Upper lobe of right lung (tissue), 1 donor: ENCODE measurements at places on chromosomes 3 and 15. TPM values are rescaled to one million over a fixed set of nuclear protein-coding genes. Genes with fewer than 3 reads are reported as not detected.

- H3K27me3 ChIP-seq, result no peaks in the 10 kb centered on the region
- no peaks in the 10 kb centered on the region for H3K36me3 ChIP-seq
- no peak for DNase-seq
- H3K27ac ChIP-seq, result no peak overlapping the region
- H3K4me3 ChIP-seq, result no peak overlapping the region
- H3K4me1 ChIP-seq, result peaks cover 20% of the 10 kb centered on the region
Observed at GRCh38 chr3:32280262-32280910, 41.9 kb downstream of the CMTM8 start.

GRCh38 chr15:66095871-66096687 lies 157.5 kb downstream of the MEGF11 start:
- no peaks in the 10 kb centered on the region for H3K36me3 ChIP-seq
- DNase-seq, result peak; percentile 57

DNA sequence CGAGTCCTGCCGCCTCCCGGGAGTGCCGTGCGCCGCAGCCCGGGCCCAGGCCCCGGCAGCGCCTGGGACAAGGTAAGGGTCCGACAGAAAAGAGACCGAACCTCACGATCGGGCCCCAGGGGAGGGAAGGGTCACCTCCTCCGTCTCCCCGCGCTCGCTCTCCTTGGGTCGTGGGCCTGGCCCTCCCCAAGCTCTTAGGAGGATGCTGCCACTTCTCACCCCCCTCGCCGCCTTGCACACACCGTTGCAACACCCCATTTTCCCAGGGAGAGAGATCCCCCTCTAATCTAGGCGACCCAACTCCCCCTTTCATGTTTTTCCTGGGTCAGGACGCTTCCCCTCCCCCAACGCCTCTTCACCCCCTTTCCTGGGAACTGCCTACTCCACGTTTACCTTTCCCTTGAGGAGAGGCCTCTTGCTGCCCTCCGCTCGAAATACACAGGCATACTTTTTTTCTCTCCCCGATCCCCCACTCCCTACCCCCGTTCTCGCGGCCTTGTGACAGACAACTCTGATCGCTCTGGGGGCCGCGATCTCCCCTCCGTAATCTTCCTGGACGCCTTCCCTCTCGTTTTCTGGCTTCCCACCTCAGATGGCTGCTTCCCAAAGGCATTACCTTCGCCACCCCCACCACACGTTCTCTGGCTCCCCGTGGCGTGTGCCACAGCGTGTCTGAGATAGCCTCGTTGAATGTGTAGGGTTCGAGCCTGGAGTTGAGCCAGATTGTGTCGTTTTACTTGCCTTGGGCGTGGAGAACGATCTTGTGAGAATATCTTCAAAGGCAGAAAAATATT lies 688 bp downstream of the SETD5 start:
- H3K4me1 ChIP-seq, result peaks cover 61% of the 10 kb centered on the region
- H3K27ac ChIP-seq, result peak overlapping the region; percentile 97
- peaks cover 17% of the 10 kb centered on the region for H3K36me3 ChIP-seq
- peak overlapping the region; percentile 79 for H3K4me3 ChIP-seq
- H3K27me3 ChIP-seq, result no peaks in the 10 kb centered on the region

The MED12L gene
- 0.69 TPM for total RNA-seq

The UCN2 gene
- total RNA-seq, result not detected
